NCI-H2227 treated with DMSO at 0.1 percent for 48 hours (cell line): ENCODE measurements at places on chromosomes 16 and 17.

GRCh38 chr16:17526956-17527937, 56.5 kb upstream of the XYLT1 start:
- DNase-seq: no peak

- no peak for DNase-seq
Observed at GRCh38 chr16:81485824-81486539, 41.4 kb downstream of the CMIP start.

DNA sequence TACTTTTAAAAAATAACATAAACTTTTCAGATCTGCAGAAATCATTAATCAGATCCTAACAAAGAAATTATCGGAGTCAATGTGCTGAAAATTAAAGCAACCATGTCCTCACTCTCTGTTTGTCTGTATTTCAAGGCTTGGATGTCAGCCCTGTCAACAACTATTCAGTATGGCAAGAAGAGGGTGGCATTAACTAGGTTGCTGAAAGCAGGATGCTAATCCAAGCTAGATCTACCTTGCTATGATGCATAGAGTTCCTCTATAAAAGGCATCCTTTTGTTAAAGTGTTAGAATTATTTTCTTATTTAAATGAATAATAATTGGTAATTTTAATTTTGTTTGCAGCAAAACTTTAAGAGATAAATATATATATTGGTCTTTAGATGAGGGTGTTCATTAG, 800.8 kb downstream of the CDH11 start:
- DNase-seq: no peak

DNA sequence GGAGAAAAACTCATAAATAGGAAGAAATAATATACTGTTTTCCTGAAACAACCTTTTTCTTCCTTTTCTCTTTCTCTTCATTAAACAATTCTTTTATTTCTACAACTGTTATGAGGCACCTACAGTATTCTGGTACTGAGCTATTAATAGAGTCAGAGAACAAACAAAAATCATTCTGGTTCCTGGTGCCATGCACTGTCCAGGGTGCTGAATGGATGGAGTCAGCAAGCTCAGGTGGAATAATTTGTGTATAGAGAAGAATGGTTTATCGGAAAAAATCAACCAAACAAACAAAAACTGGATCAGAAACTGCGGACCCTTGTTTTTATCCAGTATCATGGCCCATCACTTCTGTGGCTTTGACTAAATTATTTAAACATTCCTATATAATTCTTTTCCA, 430.3 kb upstream of the GOT2 start:
- no peak for DNase-seq
